ENCODE measurements at places on chromosomes 6 and 20.

DNA sequence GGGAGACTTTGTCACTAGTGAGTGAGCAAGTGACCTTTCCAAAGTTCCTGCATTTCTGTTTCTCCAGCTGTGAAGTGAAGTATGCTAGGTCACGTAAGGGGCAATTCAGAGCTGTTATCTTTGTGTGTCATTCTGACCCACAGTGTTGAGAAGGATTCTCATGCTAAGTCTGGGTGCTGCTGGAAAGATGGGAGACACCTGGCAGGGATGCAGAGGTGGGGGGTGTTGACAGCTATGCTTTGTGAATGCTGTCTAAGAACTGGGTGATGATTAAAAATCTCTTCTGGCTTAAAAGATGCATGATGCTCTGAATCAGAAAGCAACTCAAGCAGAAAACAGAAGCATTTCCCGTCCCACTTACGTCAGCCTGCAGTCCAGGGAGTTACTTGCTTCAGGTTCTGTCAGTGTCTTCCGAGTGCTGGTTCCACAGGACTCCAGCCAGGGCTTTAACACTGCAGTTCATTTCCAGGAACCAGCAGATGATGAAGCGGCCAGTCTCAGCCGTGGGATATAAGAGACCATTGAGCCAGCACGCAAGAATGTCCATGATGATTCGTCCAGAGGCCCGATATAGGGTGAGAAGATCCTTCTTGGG lies 30.9 kb upstream of the ASXL1 start:
- peak; percentile 48 for DNase-seq

DNA sequence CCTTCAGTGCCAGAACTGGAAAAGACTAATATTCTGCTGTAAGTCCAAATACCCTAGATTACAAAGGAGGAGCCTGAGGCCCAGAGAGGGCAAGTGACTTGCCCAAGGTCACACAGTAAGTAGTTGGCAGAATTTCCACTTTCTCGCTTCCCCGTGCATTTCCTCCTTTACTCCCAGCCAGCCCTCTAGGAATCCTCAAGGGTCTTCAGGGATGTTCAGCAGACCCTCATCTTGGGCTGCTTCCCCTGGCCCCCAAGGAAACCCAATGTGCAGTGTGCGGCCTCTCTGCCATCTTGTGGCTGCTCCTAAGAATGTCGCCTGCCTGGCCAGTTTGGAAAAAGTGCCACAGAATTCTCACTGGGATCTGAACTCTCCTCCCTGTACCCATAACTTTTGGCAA lies 217.7 kb upstream of the LRFN2 start:
- DNase-seq, result no peak

- no peak for DNase-seq
Measured at GRCh38 chr6:79453558-79454042, 83.6 kb downstream of the LCA5 start.

DNA sequence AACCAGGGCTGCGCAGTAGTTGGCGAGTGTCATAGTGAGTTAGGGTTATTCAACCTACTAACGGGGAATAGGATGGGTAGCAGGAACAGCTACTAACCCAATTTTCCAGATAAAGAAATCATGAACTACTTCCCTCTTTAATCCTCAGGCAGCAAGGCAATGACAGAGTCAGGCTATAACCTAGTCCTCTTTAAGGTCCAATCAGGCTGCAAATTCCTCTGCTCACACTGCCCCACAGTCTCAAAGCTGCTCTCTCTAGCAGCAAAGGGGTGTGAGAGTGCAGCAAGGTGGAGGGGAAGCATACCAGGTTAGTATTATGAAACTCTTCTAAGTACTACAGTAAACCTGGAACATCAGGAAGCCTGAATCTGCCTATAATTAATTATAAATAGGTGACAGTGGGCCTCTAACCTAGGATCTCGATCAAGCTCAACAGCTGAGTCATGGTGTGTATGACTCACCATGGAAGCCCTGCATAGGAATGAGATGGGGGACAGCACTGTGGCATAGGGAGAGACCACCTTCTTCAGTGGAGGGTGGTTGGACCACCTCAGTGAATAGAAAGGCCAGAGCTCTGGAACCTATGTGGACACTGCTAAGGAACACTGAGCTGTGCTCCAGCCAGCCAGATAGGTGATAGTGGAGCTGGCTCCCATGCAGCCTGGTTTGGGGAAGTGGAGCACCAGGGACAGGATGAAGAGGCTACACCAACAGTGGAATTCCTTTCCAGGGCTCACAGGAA lies 7.9 kb downstream of the PEX6 start:
- DNase-seq, result peak; percentile 32

DNA sequence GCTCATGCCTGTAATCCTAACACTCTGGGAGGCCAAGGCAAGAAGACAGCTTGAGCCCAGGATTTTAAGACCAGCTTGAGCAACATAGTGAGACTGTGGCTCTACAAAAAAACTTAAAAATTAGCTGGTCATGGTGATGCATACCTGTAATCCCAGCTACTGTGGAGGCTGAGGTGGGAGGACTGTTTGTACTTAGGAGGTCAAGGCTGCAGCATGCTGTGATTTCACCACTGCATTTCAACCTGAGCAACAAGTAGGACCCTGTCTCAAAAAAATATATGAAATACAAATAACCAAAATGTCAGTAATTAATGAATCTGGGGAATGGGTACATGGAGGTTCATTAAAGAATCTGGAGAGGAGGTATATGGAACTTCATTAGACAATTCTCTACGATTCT lies 9.9 kb downstream of the FKBP5 start:
- DNase-seq, result no peak

- DNase-seq, result no peak
Measured at GRCh38 chr20:48184229-48184628, 398.9 kb upstream of the SULF2 start.

DNA sequence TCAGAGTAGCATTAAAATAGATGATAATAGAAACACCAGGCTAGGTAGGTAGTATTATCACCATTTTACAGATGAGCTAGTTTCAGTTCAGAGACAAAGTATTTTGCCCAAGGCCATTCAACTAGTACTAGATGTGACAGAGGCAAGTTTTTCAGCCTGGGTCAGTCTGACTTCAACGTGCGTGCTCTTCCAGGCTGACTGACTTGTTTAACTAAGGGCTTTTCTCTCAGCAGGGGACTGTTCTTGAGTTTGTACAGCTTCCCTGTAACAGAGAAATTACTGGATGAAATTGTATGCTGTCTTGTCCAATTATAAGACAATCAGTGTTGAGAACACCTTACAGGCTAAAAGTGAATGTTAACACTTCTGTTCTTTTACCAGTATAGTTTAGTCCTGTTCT lies 333.5 kb upstream of the MAN1A1 start:
- no peak for DNase-seq

DNA sequence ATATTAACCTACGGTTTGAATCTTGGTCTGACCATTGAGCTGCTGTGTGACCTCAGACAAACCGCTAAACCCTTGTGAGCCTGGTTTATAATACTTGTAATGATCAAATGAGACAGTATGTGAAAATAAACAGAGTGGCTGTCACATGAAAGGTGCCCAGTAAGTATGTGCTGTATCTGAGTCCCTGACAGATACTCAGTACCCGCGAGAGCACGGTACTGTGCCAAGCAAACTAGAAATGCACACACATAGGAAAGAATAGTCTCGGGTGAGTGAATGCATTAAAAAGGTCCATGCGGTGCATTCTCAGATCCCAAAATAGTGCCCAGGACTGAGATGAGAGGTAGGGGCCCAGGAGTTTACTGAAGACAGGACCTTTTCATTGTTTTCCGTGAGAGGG lies 93.3 kb downstream of the PPP1R14C start:
- DNase-seq, result no peak

DNA sequence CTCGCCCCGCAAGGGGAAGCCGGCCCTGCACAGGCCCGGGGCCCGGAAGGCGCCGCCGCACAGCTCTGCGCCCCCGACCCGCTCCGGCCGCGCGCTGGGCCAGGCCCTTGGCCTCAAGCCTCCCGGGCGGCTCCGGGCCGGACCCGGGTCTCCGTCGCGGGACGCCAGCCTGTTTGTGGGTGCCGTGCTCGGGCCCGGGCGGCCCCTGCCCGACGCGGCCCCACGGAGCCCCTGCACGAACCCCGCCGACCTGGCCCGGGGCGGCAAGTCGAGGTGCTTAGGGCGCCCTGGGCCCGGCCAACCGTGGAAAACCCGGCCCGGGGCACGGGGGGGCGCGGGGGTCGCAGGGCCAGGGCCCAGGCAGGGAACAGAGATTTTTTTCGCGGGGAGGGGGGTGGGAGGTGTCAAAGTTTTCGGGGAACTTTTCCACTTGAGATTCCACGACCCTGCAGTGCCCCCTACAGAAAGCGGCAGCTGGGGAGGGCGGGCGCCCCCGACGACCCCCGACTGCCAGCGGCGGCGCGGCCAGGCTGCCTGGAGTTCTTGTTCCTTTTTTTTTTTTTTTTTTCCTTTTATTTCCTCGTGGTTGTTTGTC lies 805 bp upstream of the STX16 start:
- DNase-seq, result no peak

- no peak for DNase-seq
Measured at GRCh38 chr6:25042536-25042935, 106.8 kb upstream of the RIPOR2 start.

GRCh38 chr20:32585011-32585585 lies at the start of gene NOL4L:
NOL4L (minus strand) TSS chr20:32585333; CDS start chr20:32584890, 443 bp downstream.
- DNase-seq, result no peak

DNA sequence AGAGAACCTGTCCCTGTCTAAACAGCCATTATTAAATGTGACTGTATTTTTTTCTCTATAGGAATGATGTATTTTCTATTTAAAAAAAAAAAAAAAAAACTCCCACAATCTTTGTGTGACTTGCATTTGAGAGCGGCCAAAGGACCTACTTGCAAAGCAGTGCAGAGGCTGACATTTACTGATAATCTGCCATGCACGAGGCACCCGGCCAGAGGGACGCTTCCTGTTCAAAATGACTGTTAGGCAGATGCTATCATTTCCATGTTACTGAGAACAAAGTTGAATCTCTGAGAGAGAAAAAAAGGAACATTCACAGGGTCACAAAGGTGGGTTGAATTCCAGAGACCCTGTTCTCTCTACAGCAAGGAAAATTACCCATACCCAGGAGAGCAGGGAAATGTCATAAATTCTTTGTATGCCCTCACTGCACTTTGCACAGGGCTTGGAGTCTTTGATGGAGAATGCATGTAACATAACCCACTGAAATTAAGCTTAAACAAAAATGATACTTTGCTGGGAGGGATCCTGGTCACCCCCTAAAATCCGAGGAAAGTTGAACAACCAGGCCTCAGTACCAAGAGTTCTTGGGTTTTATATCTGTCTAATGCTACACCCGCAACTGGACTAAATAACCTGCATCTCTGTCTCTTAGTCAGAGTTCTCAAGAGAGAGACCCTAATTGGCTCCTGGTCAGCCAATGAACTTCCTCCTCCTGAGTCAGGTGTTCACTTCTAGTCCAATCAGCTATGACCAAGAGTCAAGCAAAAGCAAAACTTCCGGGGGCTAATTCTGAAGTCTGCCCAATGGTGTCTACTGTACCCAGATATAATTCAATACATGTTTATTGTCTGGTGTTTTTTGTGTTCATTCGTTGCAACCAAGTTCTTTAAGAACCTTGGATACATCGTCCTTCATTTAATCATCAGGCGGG lies 61.2 kb downstream of the GCLC start:
- peak; percentile 28 for DNase-seq

GRCh38 chr6:134468633-134469032 lies 150.7 kb upstream of the SGK1 start:
- DNase-seq, result no peak

DNA sequence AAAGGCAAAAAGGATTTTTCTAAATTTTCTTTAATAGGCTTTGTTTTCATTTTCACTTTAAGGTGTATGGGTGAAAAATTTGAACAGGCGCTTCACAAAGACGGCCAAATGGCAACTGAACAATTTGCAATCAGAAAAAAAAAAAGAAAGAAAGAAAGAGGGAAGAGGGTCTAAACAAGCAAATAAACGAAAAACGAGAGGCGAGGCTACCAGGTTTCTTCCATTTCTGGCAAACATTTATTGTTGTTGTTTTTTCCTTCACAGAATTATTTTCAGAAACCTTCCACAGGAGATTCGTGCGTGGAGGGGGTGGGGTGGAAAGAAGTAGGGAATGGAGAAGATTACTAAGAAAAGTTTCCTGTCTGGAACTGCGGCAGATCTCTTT lies 24.3 kb downstream of the POM121L2 start:
- DNase-seq, result no peak

- DNase-seq, result no peak
Measured at GRCh38 chr6:81063891-81064290, 688.6 kb downstream of the TENT5A start.

DNA sequence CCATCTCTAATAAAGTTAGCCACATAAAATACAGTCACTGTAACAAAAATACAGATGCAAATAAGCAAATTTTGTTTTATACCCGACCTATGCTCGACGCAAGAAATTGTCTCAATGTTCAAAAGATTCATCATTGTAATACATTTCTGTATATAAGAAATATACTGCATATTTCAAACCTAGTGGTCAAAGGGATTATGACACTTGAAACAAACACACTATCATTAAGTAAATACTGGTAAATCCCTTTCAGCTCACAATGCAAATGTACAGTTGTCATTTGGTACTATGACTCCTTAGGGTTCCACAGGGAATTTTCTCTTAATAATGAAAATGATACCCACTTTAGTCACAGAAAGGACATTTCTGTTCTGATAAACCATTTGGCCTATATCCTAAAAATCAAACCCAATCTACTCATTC lies 2.2 kb downstream of the HIVEP2 start:
- DNase-seq, result peak; percentile 21

DNA sequence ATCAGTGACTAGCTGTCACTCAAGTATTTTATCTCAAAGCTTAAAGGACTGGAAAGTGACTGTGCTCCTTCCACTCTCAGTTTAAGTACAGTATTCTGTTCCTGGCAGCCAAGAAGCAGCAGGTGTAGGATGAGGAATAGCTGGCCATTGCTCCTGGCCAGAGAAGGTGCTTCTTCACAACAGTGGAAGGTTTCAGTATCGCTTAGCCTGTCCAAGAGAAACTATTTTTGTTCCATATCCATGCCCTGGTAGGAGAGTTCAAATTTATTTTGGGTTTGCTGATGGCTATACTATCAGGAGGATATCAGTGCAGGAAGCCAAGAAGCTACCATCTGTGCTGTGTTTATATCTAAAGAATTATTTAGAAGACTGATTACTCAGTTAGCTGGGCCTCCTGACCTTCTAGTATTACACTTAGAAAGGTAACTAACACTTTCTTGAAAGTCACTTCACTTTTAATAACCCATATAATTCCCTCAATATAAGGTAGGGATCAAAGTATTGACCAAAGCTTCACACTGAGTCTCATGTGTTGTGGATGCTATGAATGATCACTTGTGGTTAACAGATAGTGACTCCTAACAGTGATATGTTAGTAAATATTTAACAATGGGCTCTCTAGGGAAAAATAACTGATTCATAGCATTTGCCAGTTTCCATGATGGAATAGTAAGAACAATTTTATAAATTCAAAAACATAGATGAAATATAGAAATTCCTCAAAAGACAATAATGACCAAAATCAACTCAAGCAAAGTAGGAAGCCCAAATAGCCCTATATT lies 99.9 kb downstream of the AIG1 start:
- no peak for DNase-seq

DNA sequence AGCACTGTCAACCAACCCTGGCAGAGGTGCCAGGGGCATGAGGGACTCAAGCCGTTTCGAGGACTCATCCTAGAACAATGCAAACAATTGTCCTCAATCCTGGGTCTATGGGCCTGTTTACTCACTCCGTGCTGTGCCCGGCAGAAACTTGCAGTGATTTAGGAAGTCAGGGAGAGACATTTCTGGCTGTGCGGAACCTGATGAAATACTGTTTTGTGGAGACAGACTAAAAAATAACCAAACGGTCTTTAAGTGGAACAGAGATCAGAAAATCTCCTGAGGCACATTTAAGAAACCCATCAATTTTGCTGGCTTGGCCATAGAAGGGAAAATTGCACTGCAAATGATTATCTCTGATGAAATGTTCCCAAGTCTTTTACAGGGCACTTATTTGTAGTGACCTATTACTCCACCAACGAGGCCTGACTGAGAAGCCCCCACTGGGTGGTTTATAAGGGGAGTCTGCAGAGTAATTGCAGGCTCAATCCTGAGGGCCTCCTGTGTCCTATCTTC lies 79.8 kb upstream of the KCNK16 start:
- DNase-seq, result no peak
